ENCODE measurements at places on chromosomes 12 and 14.

- DNase-seq = no peak
Observed at GRCh38 chr12:112122823-112123690, 2.3 kb upstream of the TRAFD1 start.

DNA sequence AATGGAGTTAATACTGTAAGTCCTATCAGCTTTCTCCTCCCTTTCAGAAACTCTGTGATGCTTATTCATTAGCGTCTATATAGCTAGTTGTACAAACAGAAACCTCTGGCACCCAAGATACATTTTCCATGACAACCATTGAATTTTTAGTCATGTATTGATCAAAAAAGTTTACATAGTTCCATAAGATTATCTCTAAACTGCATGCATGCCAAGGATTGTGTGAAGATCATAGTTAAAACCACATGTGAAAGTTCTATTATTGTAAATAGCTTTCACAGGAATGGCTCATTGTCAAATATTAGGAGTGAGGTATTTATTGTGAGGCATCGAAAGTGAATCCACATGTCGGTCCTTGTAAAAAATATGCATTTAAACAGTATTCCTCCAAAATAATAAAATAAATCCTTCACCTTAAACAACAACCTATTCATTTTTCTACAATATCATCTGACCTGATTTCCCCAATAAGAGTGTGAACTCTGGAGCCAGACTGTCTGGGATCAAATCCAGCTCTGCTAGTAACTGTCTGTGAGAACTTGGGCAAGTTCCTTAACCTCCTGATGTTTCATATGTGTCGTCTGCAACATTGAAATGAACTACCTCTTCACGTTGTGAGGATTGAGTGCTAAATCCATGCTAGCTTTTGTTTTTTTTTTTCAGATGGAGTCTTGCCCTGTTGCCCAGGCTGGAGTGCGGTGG, 10.6 kb upstream of the CDKL1 start:
- DNase-seq = no peak

- no peak for DNase-seq
Observed at GRCh38 chr14:68471964-68472508, 320.8 kb downstream of the ZFP36L1 start.

- no peak for DNase-seq
Observed at GRCh38 chr12:80684077-80684495, 23.3 kb upstream of the MYF6 start.

DNA sequence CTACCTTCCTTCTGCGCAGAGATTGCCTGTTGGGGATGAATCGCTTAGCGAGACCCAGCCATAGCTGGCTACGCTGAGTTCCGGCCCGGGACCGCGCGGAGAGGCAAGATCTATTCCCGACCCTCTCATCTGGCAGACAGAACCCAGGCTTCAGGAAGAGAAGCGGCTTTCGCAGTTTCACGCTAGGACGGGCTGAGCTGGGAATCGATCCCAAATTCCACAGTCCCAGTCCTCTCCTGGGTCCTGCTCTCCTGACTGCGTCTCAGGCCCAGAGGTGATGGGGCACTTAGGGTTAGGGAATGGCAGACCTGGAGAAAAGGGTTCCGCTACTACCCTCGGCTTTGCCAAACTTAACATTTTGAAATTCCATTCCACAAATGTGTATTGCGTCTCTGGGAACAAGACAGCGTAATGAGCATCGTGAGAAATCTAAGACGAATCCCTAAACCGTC, 2.8 kb downstream of the PTPN21 start:
- no peak for DNase-seq

DNA sequence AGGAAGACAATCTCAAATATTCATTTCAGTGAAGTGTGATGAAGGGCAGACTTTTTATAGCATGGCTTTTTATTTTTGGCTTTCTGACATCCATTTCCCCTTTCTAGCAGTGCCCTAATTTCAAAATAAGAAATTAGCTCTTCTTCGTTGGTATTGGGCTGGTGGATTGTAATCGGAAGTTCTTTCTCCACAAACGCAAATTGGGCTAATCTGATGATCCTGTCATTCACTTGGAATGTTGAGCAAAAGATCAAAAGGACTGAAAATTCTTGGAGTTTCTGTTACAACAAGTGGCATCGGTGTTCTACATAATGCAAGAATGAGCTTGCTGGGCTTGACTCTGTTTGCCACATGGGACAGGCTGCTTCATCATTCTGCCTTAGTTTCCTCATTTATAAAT, 1182.8 kb downstream of the FLRT2 start:
- DNase-seq = no peak

- DNase-seq = no peak
Observed at GRCh38 chr14:23370221-23370620, 2.4 kb upstream of the IL25 start.
